ENCODE measurements at places on chromosomes 5 and 9.

DNA sequence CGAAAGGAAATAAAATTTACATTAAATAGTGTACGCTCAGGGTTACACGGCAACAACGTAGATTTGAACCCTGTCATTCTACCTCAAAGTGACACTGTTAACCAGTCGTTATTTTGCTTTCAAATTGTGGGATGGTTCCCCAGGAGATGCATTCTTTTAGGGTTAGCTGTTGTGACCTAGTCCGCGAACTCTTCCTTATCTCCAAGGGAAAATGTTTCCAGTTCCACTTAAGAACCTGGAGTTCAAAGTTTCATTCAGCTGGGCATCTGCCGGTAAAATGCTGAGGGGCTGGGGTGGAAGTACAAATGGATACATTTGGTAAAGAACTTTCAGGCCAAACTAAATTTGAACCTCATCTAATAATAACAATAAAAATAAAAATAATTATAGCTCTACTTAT is 264.6 kb downstream of the NR3C1 start:
- DNase-seq: no peak

GRCh38 chr9:101465326-101465915 is 29.8 kb upstream of the ALDOB start:
- DNase-seq: no peak

- no peak for DNase-seq
Observed at GRCh38 chr5:36377192-36377591, 75.5 kb upstream of the RANBP3L start.

DNA sequence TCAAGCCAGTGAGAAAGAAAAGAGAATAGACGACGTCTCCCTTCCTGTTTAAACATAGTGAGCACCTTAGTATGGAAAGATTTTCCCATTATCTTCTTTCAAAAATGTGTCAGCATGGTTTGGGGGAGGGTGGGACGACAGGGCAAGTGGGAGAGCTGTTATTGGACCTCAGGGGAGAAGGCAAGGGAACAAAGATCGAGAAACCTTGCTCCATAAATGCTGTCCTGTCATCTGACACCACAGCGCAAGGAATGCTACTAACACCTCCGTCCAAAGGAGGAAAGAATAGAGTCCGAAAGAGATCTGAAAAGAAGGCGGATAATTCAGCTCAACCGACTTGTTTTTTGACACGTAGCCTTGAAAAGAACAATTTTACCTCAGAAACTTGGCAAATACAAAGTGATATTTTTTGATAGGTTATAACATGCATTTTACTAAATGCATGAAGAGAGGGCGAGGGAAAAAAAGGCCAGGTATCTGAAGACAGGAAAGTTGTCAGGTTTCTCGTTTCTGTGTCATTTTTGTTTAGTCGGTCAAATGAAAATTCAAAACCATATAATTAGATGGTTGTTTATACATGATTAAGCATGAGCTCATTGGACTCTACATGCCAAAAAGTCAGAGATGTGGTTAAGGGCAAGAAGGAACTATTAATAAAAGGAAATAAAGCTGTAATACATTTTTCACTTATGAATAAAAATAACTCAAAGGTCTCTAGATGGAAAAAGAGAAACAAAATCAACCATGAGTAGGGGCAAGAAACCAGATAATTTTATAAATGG is 155.7 kb downstream of the GLIS3 start:
- DNase-seq: no peak

DNA sequence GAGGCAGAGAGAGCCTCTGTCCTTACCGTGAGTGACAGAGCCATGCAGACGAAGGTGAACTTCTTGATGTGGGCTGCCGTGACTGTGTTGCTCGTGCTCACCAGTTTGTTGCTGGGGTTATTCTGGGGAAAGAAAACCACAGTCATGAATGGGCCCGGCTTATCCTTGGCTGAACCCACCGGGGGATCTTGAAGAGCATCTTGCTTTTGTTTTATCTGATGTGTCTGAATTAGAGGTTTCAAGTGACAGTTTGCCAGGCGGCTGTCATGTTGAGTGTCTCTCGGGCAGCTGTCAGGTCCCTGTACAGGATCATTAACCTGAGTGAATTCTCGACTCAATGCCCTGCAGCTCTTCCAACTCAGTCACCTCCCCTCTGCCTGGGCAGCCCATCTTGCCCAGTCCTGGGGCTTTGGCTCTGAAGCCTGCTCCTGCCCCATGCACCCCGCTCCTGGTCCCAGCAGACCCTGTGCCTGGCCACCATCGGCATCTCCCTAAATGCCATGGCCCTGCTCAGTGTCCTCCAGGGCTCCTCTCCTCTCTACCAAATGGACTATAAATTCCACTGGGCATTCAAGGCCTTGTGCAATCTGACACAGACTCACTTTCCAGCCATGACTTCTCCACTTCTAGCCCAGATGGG is 77.4 kb downstream of the OTULIN start:
- DNase-seq: no peak

DNA sequence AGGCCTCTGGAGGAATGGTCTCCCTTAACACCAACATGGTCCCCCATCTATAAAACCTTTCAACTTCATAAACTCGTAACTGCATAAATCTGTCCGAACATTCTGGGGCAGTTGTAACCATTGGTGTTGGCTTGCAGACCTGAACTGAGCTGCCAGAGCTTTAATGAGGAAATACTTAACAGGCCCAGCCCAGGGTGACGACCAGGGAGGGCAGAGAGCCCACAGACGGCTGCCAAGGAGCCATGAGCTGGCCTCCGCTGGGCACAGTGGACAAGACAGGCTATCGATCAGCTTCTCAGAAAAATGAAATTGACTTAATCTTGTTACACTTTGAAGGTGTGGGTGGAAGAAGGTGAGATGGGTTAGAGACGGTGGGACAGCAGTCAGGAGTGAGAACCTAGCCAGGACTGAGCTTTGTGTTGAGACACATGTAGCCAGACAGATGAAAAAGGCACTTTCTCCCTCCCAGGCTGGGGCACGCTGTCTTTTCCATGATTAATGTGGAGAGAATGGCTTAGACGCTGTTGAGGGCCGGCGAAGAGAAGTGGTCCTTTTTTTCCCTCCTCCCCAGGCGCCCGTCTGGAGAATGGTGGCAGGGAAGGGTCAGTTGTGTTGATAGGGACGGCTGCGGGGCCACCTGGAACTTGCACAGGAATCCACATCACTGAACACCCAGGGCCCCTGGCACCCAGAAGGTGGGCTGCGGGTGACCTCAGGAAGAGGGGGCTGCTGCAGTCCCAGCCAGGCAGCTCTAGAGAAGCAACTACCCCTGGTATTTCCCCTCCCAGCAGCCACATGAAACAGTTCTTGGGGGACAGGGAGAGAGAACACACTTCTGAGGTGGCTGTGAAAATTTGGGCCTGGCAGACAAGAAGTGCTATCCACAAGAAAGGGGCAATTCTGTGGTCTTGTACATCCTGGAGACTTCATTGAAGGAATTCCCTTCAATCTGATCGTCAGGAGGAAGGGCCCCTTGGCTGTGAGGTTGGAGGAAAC is 27.3 kb upstream of the TCOF1 start:
- DNase-seq: peak; percentile 38

DNA sequence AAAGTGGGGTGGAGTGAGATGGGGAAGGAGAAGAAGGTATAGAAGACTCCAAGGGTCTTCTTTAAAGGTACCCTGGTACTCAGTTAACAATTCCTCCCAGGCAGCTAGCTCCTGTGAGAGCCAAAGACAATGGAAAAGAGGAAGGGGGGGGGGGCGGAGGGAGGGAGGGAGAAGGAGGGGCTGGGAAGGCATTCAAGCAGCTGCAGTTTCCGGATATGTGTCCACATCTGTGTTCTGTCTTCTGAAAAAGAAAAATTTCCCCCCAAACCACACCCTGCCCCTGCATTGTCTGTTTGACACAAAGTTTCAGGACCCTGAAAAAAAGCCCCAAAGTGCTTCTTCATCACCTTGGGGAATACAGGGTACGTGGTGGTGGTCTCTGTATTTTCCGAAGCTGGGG is 11.1 kb downstream of the SPRY4 start:
- peak; percentile 78 for DNase-seq

DNA sequence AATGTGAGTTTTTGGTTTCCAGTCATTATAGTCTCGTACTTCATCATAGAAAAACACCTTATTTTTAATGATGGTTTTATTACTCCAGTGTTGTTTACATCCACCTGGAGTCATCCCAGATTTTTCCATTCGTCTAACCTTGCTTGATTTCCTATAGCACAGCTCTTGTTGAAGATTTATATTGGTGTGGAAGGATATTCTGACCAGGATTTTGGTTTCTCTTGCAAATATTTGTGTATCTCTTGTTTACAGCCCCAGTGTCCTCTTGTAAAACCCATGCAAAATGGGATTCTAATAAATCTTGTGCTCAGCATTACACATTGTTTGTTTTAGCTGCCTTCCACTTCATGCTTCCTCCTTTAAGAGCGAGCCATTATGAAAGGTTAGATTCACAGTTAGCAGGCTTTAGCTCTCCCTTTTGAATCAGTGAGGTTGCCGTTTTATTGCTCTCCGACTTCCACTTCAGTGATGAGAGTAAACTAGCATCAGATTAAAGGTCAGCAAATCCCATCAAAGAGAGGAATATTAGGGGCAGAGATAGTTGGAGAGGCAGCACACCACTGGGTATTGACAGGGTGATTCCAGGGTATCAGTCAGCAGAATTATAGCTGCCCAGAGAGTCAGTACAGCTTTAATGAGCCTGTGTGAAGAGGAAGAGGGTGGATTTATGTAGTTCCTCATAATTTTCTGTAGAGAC is 157.1 kb downstream of the PBX3 start:
- DNase-seq: no peak

GRCh38 chr9:102855641-102856040 is 139.5 kb upstream of the CYLC2 start:
- DNase-seq: no peak

DNA sequence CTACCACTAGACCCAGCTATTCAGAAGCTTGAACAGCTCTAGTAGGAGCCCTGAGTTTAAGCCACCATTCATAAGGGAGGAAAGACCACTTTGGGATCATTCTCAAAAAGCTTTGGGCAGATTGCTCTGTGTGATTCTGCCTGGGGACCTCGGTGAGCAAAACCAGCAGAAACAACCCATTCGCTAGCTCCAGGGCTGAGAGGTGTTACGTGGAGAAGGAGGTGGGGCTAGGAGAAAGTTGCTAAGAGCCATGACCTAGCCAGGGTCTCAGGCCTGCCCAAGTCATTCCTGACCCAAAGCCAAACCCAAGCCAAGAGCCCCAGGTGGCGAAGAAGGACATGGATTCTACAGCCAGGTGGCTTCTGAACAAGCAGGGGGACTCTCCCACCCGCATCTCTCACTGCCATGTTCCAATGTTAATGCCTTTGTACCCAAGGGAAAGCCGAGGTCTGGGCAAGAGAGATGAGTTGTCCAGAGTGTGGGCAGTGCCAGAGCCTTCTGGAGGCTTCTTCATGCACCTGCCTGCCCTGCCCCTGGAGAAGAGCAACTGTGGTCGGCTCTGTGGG is 4.0 kb upstream of the BARHL1 start:
- DNase-seq: no peak

DNA sequence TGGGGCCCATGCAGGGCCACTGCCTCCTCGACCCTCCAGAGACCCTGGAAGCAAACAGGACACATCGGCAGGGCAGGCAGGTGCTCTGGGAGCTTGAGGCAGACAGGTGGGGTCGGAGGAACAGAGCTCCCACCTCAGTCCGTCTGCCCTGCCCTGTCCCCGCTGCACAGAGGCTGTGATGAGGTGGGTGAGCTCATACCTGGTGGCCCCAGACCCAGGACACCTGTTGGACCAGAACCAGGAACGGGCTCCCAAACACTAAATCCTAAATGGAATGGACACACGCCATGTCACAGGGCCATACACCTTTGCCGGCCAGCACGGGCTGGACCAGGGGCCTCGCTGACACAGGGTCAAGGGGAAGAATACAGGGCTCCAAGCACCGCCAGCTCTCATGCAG is 5.5 kb downstream of the SOHLH1 start:
- DNase-seq: no peak

- DNase-seq: no peak
Observed at GRCh38 chr5:72372331-72372730, 52.2 kb downstream of the PTCD2 start.

DNA sequence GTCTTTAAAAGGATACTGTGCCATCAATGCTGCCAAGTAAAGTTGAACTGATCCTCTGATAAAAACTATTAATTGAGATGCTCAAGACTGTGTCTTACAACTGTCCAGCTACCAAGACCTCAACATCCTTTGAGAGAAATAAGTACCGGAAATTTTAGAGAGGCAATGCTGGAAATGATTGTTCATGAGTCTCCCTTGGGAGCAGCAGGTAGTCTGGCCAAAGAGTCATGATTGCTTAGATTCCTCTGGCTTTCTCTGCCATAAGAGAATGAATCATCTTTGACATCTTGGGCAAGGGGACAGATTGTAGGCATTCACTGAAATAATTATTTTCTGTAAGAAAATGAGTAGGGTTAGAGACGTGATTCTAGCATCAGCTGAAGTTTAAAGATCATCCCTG is 466.6 kb upstream of the DAB2 start:
- DNase-seq: no peak

GRCh38 chr5:40378396-40379177 is 301.1 kb upstream of the PTGER4 start:
- no peak for DNase-seq

DNA sequence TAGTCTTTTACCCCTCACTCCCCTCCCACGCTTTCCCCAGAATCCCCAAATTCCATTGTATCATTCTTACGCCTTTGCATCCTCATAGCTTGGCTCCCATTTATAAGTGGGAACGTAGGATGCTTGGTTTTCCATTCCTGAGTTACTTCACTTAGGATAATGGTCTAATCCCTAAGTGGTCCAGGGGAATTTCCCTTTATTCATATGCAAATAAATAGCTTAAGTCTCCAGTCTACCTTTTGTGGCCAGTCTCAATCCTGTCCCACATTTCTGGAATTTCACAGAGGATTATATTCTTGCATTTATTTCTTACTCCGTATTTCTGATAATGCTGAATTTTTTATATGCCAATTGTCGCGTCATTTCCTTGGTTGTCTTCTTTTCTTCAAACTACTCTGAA is 245.6 kb upstream of the DAB2 start:
- DNase-seq: no peak

DNA sequence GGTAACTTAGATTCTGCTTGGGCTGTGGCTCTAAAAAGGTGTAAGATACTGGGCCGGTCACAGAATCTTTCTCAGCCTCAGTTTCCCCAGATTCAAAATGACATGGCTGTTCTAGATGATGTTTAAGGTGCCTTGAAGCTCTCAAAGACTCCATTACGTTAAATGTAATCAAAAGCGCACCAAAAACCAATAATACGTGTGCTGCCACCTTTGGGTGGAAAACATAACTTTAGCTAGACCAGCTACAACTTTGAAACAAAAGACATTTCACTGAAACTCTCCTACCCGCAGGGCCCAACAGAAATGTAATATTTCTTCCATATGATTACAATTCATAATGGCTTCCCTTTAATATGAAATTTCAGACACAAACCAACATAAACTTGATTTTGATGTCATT is 35.0 kb upstream of the PCSK5 start:
- DNase-seq: no peak

GRCh38 chr5:25009063-25009462 is 364.3 kb upstream of the CDH10 start:
- DNase-seq: no peak
